ENCODE measurements at places on chromosomes 3 and 15. TPM values are rescaled to one million over a fixed set of nuclear protein-coding genes. Genes with fewer than 3 reads are reported as not detected.

Gene DYNC1LI1
- total RNA-seq, result 39.4 TPM

Gene IMPG2
- 0.04 TPM for total RNA-seq

Gene CCR2
- total RNA-seq, result not detected

Gene OXTR
- 9.2 TPM for total RNA-seq

Gene RHCG
- total RNA-seq, result 41.2 TPM
